ENCODE measurements at places on chromosomes 2 and 18. TPM values are rescaled to one million over a fixed set of nuclear protein-coding genes. Genes with fewer than 3 reads are reported as not detected.

DNA sequence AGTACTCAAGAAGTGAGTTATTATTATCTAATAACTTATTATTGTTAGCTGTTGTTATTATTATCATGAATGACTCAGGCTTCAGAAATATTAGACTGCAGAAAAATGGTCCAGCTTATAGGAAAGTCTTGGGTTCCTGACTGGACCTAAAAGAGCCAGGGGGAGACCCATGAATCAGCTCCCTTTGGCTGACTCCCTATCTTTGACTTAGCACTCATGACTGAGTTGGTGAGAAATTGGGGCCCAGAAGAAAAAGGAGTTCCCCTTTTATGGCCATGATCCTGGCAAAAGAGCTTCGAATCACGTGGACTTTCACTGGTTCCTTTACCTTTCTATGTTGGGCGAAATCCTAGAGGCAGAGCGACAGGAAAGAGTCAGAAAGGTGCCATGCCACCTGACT is 145.8 kb downstream of the MYO3B start:
- H3K36me3 ChIP-seq, result no peaks in the 10 kb centered on the region
- no peaks in the 10 kb centered on the region for H3K4me1 ChIP-seq
- no peaks in the 10 kb centered on the region for H3K27me3 ChIP-seq
- no peak overlapping the region for H3K4me3 ChIP-seq
- no peak for DNase-seq
- H3K27ac ChIP-seq, result no peak overlapping the region

GRCh38 chr18:5318061-5318700 is 22.7 kb upstream of the ZBTB14 start:
- peaks cover 2% of the 10 kb centered on the region for H3K36me3 ChIP-seq
- no peak overlapping the region for H3K27ac ChIP-seq
- no peak for DNase-seq
- H3K27me3 ChIP-seq, result no peaks in the 10 kb centered on the region

DNA sequence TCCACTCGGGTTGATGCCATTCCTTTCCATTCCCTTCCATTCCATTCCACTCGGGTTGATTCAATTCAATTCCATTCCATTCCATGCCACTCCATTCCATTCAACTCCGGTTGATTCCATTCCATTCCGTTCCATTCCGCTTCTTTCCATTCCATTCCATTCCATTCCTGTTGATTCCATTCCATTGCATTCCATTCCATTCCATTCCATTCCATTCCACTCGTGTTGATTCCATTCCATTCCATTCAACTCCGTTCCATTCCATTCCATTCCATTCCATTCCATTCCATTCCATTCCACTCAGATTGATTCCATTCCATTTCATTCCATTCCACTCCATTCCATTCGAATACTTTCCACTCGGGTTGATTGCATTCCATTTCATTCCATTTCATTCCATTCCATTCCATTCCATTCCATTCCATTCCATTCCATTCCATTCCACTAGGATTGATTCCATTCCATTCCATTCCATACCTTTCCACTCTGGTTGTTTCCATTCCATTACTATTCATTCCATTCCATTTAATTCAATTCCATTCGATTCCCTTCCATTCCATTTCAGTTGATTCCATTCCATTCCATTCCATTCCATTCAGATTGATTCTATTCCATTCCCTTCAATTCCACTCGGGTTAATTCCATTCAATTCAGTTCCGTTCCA is 1141.8 kb downstream of the RPIA start:
- no peak overlapping the region for H3K27ac ChIP-seq
- no peaks in the 10 kb centered on the region for H3K27me3 ChIP-seq
- H3K4me1 ChIP-seq, result no peaks in the 10 kb centered on the region
- H3K4me3 ChIP-seq, result no peak overlapping the region
- DNase-seq, result no peak
- no peaks in the 10 kb centered on the region for H3K36me3 ChIP-seq

DNA sequence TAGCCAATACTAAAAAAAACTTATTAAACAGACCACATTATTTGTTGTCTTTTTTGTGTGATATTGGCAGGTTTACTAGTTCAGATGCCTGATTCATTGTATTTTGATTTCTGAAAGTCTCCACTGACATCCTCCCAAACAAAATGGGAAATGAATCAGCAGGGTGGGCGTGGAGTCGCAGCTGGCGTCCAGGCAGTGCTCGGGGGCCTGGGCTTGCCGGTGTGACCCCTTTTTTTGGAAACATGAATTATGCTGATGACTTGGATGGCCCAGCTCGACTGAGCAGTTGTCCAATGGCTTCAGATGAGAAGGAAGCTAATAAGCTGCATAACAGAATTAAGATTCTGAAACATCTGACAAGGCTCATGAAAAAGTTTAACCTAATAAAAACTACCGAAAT is 1.7 kb upstream of the KCNG2 start:
- peaks cover 23% of the 10 kb centered on the region for H3K27me3 ChIP-seq
- H3K4me1 ChIP-seq, result peaks cover 34% of the 10 kb centered on the region
- DNase-seq, result no peak

GRCh38 chr2:129722306-129723019 is 257.0 kb upstream of the RAB6C start:
- no peak overlapping the region for H3K4me3 ChIP-seq
- no peaks in the 10 kb centered on the region for H3K27me3 ChIP-seq
- H3K4me1 ChIP-seq, result no peaks in the 10 kb centered on the region
- DNase-seq, result no peak

Gene SLC16A14
- 0.23 TPM for total RNA-seq

GRCh38 chr2:69083235-69083748 is 70.3 kb downstream of the ANTXR1 start:
- no peak for DNase-seq
- H3K4me1 ChIP-seq, result no peaks in the 10 kb centered on the region
- H3K27ac ChIP-seq, result no peak overlapping the region
- H3K36me3 ChIP-seq, result no peaks in the 10 kb centered on the region
- H3K27me3 ChIP-seq, result peaks cover 3% of the 10 kb centered on the region

DNA sequence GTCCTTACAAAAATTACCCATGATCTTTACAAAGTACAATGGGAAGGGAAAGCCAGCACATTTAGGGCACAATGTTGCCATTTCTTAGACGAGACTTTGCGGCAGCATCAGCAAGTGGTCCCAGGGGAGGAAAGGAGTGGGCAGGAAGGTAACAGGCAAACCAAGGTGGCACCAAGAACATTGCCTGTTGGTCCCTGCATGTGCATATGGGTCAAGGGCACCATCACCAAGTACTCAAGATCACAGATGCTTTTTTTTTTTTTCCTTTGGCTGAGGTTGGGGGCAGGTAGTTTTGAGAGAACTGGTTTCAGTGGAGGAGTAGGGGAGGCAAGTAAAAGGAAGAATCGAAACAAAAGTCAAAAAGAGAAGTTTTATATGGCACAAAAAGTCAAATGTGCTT is 752 bp upstream of the CYTIP start:
- peak overlapping the region; percentile 93 for H3K4me3 ChIP-seq
- no peak for DNase-seq

DNA sequence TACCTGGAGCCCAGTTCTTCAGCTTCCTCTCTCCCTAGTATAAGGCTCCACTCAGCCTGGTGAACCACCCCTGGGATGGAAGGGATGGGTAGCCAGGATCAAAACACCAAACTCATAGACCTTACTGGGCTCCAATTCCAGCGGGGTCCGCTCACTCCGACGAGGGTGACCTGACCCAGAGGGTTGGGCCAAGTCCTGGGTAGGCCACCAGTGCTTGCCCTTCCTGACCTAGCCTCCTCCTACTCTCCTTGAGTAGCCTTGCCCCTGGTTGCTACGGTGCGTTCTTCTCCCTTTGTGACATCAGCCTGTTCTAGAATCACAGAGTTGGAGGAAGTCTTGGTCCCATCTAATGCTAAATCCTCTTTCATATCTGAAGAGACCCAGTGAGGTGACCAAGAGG is 537 bp upstream of the STAT4 start:
- H3K36me3 ChIP-seq, result peaks cover 16% of the 10 kb centered on the region
- DNase-seq, result no peak
- H3K27ac ChIP-seq, result peak overlapping the region; percentile 92
- peak overlapping the region; percentile 63 for H3K4me3 ChIP-seq
- no peaks in the 10 kb centered on the region for H3K27me3 ChIP-seq

DNA sequence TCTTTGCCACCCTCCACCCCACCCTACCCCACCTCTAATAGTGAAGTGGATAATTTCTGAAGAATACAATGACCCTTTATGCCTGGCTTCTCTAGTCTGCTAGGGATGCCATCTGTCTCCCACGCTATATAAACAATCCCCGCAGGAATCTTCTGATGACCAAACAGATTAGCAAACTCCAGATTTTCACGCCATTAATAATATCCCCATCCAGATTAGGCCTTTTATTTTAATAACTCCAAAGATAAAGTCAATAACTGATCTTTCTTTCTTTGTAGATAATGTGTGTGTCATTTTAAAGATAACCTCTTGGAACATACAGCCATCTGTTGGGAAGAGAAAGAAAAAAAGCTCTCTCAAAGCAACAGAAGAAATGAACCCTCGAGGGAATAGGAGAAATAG is 47.9 kb upstream of the CCDC150 start:
- peaks cover 3% of the 10 kb centered on the region for H3K4me1 ChIP-seq
- no peak for DNase-seq
- no peak overlapping the region for H3K27ac ChIP-seq
- no peaks in the 10 kb centered on the region for H3K36me3 ChIP-seq

DNA sequence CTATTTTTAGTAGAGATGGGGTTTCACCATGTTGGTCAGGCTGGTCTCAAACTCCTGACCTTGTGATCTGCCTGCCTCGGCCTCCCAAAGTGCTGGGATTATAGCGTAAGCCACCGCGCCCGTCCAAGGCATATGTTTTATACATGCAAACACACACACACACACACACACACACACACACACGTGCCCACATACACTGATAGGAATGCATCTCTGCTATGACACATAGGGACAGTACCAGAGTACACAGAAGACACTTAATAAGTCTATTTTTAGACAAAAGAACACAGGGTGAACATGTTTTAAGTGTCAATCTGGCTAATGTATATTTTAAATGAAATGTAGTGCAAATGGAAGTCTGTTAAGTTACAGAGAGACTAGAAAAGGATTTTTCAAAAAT is 10.7 kb upstream of the RNF103 start:
- H3K4me1 ChIP-seq, result no peaks in the 10 kb centered on the region
- H3K4me3 ChIP-seq, result no peak overlapping the region
- no peaks in the 10 kb centered on the region for H3K36me3 ChIP-seq
- no peak for DNase-seq

DNA sequence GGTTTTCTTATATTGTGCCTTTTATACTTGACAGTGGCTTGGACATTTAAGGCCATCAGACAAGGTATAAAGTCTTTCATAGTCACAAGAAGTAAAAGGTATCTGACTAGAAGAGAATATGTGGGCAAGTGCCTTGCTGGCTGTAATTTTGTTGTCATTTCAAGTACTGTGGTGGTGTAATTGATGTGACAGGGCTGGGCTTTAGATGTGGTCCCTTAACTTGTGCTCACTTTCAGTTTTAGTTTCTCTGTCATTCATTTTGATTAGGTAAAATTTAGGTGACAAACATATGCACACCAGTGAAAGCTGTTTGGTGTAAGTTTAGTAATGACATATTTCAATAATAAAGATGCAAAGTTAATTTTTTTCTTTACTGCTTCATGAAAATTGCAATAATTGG is 31.2 kb upstream of the TBR1 start:
- peaks cover 4% of the 10 kb centered on the region for H3K36me3 ChIP-seq
- no peak for DNase-seq

DNA sequence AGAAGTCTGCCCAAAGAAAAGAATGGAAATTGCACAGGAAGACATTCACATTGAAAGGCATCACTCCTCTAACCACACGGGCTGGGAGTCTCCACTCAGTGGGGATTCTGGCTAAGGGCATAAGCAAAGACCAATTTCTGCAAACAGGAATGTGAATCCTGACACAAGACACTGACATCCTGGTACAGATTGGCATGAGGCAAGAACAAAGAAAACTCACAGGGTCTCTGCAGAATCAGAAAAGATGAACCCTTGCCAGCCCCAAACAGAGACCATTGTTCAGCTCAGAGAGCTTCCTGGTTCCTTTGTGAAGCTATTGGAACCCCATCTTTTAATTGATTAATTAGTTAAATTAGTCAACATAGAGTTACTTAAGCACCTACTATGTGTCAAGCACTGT is 82.3 kb downstream of the UPP2 start:
- H3K27ac ChIP-seq, result no peak overlapping the region
- H3K4me1 ChIP-seq, result no peaks in the 10 kb centered on the region
- DNase-seq, result no peak
- H3K4me3 ChIP-seq, result no peak overlapping the region
- no peaks in the 10 kb centered on the region for H3K36me3 ChIP-seq
- no peaks in the 10 kb centered on the region for H3K27me3 ChIP-seq

Gene ASAP2
- total RNA-seq, result 0.20 TPM

- peak; percentile 80 for DNase-seq
- H3K27ac ChIP-seq, result peak overlapping the region; percentile 97
- H3K4me3 ChIP-seq, result peak overlapping the region; percentile 92
- H3K27me3 ChIP-seq, result no peaks in the 10 kb centered on the region
- peaks cover 44% of the 10 kb centered on the region for H3K36me3 ChIP-seq
Observed at GRCh38 chr2:43225788-43226557, 433 bp downstream of the ZFP36L2 start.

GRCh38 chr2:181306785-181307184 is 150.4 kb upstream of the ITGA4 start:
- peaks cover 31% of the 10 kb centered on the region for H3K4me1 ChIP-seq
- H3K4me3 ChIP-seq, result peak overlapping the region; percentile 15
- H3K27me3 ChIP-seq, result no peaks in the 10 kb centered on the region
- no peak for DNase-seq
- H3K36me3 ChIP-seq, result no peaks in the 10 kb centered on the region

Gene DAW1
- total RNA-seq, result not detected

DNA sequence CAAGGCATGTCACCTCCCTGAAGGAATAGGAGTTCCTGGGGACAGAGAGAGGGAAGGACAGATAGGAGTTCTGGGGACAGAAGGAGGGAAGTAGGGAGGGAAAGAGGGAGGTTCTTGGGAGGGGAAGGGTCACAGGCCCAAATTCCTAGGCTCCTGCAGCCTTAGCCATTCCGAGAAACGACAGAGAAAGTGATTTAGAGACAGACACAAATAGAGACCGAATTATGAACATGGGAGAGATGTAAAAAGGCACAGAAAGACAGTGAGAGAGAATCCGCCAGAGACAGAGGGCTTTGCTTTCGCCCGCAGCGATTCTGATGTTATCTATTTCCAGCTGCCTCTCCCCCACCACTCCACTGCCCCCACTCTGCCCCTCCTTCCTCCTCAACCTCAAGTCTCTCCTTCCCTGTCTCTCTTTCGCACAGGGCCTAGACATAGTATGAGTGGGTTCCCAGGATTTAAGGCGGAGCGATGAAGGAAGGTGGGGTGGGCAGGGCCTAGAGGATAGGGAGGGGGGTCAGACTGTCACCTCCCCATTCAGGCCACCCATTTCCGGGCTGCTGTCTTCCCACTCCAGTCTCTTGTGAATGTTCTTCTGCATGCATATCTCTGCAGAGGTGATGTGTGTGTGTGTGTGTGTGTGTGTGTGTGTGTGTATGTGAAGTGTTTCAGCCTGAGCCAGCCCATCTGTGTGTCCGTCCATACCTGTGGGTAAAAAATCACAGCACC is 3.3 kb upstream of the WNT6 start:
- peaks cover 50% of the 10 kb centered on the region for H3K27me3 ChIP-seq
- DNase-seq, result peak; percentile 9
- H3K4me3 ChIP-seq, result no peak overlapping the region
- H3K4me1 ChIP-seq, result peaks cover 20% of the 10 kb centered on the region

GRCh38 chr18:52070291-52070756 is 269.7 kb upstream of the DCC start:
- no peak for DNase-seq
- H3K4me3 ChIP-seq, result no peak overlapping the region
- no peaks in the 10 kb centered on the region for H3K27me3 ChIP-seq
- H3K27ac ChIP-seq, result no peak overlapping the region
- H3K4me1 ChIP-seq, result no peaks in the 10 kb centered on the region

Gene ACTG2
- not detected for total RNA-seq

Gene TUBA3E
- not detected for total RNA-seq

Gene DLGAP1
- not detected for total RNA-seq

Gene KIF1A
- total RNA-seq, result 0.09 TPM

Data from natural killer cell (primary cell).